ENCODE measurements at places on chromosomes 2 and 18.

DNA sequence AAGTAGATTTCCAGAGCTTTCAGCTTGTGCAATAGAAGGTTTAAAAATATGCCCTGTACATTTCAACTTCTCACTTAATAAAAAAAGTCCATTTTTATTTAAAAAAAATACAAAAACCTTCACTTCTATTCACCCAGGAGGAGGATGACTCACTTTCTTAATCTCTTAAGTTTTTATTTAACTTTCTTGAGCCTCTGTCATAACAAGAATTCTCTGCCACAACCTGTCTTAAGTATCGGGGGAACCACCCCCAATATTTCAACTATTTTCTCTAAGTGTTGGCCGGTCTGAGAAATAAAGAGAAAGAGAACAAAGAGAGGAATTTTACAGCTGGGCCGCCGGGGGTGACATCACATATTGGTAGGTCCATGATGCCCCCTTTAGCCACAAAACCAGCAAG lies 58.4 kb downstream of the LRATD1 start:
- no peak for DNase-seq

GRCh38 chr2:6645004-6645403 lies 220.7 kb downstream of the CMPK2 start:
- no peak for DNase-seq

DNA sequence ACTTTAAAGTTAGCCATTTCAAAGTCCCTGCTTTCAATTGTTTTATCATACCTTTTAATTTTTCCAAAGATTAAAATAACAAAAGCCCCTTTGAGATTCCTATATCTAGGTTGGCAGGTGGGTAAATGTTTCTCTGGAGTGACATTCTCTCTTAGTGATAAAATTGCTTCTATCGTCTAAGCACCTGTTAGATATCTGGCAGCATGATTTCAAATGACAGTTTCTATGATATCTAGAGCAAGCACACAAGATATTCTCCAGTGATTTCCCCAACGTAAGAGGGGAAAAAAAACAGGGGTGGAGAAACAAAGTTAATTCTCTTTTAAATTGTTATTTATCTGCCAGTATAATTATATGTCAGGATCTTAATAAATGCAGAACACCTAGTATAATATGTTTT lies 610.2 kb downstream of the DSC3 start:
- no peak for DNase-seq

GRCh38 chr18:2083691-2084090 lies 487.6 kb downstream of the METTL4 start:
- no peak for DNase-seq

- no peak for DNase-seq
These were observed 682.4 kb downstream of the RNF144A start for GRCh38 chr2:7599462-7600258.

- DNase-seq = peak; percentile 38
These were observed 54.9 kb upstream of the CAPN13 start for GRCh38 chr2:30862054-30862651.

GRCh38 chr2:47265751-47266231 lies 110.7 kb upstream of the STPG4 start:
- DNase-seq = peak; percentile 26

DNA sequence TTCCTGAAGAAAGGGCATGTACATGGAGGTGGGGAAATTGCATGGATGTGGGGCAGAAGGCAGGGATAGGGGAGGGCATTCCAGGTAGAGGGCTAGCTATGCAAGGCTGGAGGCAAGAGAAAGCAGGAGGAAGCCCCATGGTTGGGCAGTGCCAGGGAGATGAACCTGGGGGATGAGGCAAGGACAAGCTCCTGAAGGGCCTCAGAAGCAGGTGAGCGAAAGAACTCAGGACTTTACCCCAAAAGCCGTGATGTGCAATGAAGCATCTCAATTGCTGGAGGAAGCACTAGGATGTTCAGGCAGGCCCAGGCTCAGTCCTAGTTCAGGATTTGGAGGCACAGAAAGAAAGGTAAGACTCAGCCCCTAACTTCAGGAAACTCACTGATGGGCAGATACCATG lies 117.0 kb upstream of the EPAS1 start:
- DNase-seq = no peak

- no peak for DNase-seq
These were observed 300.2 kb downstream of the LPIN1 start for GRCh38 chr2:12046641-12047040.

DNA sequence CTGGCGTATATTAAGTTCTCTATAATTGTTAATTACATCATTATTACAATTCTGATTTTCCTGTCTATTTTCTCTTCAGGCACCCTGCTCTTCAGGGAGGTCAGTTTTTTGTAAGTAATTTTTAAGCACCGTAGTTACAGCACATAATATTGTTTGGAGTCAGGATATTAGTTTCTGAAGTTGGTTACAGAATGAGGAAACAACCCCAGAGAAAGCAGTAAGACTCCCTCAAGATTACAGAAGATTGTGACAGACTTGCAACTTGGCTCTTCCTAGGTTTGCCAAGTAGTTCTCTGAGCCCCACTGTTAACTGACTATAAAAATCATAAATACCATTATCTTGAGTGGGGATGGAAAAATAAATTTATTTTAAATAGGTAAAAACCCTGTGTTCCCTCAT lies 921 bp downstream of the RPE start:
- no peak for DNase-seq

- DNase-seq = no peak
These were observed 140.0 kb downstream of the BAZ2B start for GRCh38 chr2:159476329-159476728.

Data from prostate gland (tissue), 2 donors.